ENCODE measurements at places on chromosomes 12 and 14. TPM values are rescaled to one million over a fixed set of nuclear protein-coding genes. Genes with fewer than 3 reads are reported as not detected.

- DNase-seq, result peak; percentile 59
Measured at GRCh38 chr12:63420206-63420644, 248.1 kb downstream of the DPY19L2 start.

- DNase-seq, result peak; percentile 70
Measured at GRCh38 chr12:24821691-24822090, 127.2 kb downstream of the BCAT1 start.

- DNase-seq, result peak; percentile 89
Measured at GRCh38 chr12:75623631-75624154, 112.3 kb upstream of the KRR1 start.

TBX5 gene
- not detected for total RNA-seq

ABHD12B gene
- not detected for total RNA-seq

ALDH2 gene
- total RNA-seq, result 5.8 TPM
